ENCODE measurements at places on chromosomes 11 and 22.

DNA sequence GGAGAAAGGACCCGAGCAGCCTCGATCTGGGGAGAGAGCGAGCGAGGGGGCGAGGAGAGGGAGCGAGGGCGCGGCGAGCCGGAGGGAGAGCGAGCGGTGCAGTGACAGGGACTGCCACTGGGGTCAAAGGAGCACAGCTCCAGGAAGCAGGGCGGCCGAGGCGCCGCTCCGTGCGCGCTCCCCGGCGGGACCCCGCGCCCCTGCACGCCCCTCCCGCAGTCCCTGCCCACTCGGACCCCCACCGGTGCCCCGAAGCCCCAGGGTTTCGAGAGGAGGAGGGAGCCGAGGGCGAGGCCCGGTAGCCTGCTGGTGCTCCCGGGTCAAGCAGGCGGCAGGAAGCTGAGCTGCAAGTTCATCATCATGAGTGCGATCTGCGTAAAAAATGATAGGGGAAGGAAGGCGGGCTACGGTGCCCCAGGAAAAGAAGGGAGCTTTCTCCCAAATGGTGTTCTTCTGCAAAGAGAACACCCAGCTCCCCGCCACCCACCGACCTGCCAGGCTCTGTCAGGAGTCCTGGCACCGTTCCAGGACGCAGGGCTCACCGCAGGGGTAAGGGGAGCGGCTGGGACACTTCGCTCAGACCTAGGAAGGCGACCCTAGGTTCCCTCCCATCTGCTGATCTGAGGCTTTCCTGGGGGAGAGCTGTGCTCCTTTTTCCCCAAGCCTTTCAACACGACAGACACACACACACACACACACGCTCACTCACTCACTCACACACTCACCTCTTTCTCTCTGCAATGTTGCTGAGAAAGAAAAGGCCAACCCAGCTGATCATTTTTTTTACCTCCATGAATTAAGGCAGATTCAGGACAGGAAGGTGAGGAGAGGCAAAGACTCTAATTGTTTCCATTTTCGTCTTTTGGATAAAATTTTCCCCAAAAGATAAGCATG is at the start of gene MPPED2:
TSS of gene MPPED2 (minus strand) at position 103 of the 894 bp plus-strand sequence. CDS start 5,980 bp downstream, outside the sequence.
- no peak for DNase-seq

DNA sequence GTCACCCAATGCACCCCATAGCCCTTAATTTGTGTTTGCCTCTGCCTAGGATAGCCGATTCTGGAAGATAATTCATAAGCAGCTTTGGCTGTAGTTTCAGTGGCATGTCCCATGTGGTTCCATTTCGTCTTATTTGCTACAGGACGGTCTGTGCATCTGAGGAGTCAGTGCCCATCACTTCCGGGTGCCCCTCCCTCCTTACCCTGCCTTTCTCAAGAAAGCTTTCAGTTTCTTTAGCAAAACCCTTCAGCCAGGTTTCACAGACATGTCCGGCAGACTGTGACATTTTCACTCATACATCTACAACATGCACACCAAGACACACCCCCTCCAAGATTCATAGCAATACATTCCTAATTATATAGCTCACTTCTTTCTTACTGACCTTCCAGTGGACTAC is 14.3 kb downstream of the TP53AIP1 start:
- no peak for DNase-seq

GRCh38 chr11:108221911-108222573 is 396 bp downstream of the NPAT start:
- no peak for DNase-seq

DNA sequence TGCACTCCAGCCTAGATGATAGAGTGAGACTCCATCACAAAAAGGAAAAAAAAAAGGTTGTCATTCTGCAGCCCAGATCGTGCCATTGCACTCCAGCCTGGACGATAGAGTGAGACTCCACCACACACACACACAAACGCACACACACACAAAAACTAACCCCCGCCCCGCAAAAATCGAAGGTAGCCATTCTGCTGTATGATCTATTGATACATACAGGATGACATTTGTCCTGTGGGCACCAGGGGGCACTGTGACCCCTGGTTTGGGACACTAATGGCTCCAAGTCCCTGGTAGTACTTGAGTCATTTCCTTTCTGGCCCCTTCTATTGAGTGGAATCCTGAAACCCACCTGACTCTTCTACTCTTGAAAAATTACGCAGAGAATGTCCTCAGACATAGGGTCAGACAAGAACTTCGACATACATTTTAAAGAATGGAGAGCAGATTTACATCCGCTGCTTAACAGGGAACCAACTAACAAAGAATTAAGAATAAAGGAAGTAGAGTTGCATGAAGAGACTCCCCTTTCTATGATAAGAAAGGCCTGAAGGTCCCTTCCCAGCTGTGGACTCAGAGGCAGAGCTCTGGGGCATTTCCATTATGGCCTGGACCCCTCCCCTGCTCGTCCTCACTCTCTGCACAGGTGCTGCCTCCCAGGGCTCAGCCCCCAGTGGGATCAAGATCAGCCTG is 35.0 kb upstream of the PRAME start:
- peak; percentile 18 for DNase-seq

- no peak for DNase-seq
Observed at GRCh38 chr11:38159038-38159437, 1561.0 kb upstream of the RAG2 start.

- DNase-seq, result peak; percentile 48
Observed at GRCh38 chr11:130070846-130071200, 1.1 kb downstream of the APLP2 start.

GRCh38 chr22:43042101-43042780 is 27.3 kb upstream of the PACSIN2 start:
- DNase-seq, result no peak

DNA sequence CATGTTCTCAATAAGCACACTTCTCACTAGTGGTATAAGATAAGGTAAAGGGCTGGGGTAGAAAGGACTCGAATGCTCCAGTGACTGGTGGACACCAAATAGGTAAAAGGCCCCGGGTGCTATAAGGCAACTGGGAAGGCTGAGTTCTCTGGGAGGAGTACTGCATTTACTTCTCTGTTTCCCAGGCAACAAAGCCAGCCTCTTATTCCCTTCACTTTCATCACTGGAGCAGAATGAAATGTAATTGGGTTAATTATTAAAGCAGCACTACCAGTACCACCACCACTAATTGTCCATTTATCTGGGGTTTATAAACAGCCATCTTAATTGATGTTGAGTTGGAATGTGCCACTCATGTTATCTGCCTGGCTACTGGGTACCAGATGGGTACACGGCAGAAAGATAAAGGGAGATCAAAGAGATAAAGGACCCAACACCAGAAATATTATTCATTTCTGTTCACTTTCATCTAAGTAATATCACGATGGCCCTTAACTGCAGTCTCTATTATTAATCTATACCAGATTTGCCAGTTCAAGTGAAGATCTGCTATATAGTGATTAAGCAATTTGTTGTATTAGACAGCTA is 94.4 kb upstream of the CHRM4 start:
- DNase-seq, result no peak

Data from hematopoietic multipotent progenitor cell treated with erythropoietin and hydrocortisone succinate and interleukin-3 and kit ligand, for 17 days (in vitro differentiated cells).